Islet precursor cell (in vitro differentiated cells): ENCODE measurements at places on chromosomes 5 and 9.

DNA sequence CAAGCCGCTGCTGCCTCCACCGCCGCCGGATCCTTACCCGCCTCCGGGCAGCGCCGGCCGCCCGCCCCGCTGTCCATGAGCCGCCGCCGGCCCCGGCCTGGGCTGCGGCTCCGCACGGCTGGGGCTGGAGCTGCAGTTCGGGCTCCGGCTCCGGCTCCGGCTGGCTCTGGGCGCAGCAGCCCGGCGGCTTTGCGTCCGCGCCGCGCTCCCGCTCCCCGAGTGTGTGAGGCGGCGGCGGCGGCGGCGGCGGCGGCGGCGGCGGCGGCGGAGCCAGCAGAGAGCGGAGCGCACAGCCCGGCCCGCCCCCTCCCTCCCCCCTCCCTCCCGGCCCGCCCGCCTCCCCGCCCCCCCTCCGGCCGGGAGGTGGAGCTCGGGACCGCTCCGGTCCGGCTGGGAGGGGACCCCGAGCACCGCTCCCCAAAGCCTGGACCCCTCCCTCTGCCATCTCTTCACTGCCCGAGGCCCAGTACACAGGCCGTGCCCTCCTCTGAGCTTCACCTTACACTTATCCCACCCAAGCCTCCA, at the start of gene PCDH1:
Gene PCDH1 (minus strand): TSS at position 225 of the 525 bp plus-strand sequence. CDS start 148 bp downstream, at position 77.
- peak; percentile 70 for DNase-seq

- no peak for DNase-seq
Observed at GRCh38 chr9:116774421-116775180, 87.5 kb downstream of the TRIM32 start.

DNA sequence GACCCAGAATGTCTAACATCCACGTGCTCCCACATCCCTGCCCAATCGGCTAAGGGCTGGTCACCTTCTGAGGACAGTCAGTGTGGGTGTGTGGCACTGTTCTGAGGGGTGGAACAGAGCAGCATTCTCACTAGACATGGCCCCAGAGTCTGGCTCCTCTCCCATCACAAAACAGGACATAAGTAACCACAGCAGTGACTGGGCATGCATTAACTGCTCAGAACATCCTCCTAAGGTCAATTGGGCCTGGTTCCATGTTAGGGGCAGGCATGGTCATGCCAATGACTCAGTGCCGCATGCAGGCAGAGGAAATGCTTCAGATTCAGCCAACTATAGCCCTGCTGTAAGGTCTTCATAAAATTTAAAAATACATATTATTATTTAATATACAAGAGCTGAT, 12.9 kb downstream of the MACROH2A1 start:
- DNase-seq: no peak

GRCh38 chr5:138032028-138032571, 779 bp downstream of the FAM13B start:
- DNase-seq: peak; percentile 56

DNA sequence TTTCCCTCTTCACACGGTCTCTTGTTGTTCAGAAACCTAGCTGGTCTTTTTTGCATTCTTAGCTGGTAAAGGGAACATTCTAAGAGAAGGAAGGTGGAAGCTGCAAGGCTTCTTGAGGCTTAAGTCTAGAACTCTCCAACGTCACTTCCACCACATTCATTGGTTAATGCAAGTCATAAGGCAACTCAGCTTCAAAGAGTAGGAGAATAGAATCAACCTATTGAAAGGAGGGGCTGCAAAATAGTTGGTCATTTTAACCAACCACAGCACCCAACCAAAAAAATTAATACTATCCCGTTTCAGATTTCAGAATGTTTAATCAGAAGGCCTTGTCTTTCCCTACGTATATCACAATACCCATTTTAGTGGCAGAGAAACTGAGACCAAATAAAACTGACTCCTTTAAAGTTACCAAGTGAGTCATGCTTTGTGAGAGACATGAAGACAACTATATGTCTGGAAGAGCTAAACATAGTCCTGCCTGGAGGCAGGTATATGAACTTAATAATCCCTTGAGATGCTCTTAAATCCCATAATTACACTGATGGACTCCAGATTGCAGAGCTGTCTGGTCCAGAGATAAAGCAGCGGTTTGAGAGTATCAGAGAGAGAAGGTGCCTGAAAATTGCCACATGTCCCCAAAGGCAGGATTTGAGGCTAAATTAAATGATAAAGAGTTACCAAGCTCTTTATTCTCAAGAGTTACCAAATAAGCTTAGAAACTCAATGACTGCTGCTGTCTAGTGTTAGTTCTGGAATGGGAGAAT, 14.4 kb downstream of the DOCK8 start:
- no peak for DNase-seq

- DNase-seq: no peak
Observed at GRCh38 chr5:11497651-11498050, 406.6 kb downstream of the CTNND2 start.

GRCh38 chr9:127099664-127100063, 22.8 kb downstream of the ANGPTL2 start:
- DNase-seq: no peak

- no peak for DNase-seq
Observed at GRCh38 chr9:116504081-116504480, 183.0 kb upstream of the TRIM32 start.

DNA sequence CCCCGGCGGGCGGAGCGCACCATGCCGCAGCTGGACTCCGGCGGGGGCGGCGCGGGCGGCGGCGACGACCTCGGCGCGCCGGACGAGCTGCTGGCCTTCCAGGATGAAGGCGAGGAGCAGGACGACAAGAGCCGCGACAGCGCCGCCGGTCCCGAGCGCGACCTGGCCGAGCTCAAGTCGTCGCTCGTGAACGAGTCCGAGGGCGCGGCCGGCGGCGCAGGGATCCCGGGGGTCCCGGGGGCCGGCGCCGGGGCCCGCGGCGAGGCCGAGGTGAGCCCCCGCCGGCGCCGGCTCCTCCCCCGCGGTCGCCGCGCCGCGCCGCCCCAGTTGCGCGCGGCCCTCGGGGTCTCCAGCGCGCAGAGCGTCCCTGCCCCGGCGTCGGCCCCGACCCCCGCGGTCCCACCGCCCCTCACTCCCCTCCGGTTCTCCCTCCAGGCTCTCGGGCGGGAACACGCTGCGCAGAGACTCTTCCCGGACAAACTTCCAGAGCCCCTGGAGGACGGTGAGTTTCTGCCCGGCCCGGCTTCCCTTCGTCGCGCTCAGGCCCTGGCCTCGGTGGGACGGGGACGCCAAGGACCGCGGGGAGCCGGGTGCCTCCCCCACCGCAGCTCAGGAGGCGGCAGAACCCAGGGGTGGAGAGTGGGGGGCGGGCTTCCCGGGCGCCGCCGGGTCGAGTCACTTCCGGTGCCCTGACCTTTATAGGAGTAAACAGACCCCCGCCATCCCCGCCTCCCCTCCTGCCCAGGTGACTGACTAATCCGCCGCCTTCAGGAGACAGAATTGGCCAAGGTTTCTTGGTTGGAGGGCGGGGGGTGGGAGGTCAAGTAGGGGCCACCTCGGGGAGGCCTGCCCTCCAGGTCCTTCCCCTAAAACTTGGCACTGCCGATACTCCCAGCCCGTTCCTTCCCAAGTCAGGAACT, 665 bp downstream of the TCF7 start:
- peak; percentile 88 for DNase-seq
